ELF-1 (cell line): ENCODE measurements at places on chromosomes 16 and 17.

DNA sequence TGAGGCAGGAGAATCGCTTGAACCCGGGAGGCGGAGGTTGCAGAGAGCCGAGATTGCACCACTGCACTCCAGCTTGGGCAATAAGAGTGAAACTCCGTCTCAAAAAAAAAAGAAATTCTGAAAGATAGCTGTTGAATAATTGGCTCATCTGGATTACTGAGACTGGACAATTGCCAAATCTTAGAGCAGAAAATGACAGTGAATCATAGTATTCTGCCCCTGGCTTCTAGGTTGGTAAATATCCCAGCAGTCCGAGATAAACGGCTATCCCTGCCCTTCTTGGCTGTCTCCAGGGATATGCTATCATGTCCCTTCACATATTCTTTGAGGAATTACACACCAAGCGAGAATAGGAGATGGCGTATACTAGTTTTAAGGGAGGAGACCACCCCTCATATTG is 35.5 kb upstream of the METTL16 start:
- no peak for DNase-seq

DNA sequence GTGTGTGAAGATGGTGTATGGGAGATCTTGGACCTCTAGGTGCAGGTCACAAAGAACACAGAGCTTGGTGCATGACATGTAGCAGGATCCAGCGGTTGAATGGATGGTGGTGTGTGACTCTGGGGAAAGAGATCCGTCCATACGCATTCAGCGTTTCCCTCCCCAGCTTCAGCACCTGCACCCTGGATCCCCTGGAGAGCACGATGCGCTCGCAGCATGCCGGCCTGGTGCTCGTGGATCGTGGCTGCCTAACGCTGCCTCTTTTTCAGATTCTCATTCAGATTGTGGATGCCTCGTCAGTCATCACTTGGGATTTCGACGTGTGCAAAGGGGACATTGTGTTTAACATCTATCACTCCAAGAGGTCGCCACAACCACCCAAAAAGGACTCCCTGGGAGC is 70.9 kb downstream of the SEC14L1 start:
- DNase-seq = no peak

DNA sequence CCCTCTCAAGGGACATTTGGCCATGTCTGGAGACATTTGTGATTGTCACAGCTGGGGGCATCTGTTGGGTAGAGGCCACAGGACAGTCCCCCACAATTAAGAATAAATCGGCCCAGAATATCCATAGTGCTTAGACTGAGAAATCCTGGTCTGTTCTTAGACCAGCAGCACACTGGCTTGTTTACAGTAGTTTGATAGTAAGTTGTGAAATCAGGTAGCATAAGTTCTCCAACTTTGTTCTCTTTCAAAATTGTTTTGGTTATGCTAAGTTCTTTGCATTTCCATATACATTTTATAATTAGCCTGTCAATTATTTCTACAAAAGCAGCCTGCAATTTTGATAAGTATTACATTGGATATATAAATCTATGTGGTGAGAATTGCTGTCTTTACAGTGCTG is 6.8 kb downstream of the MGRN1 start:
- no peak for DNase-seq

GRCh38 chr16:65476448-65476955 is 354.6 kb upstream of the CDH11 start:
- DNase-seq = no peak

- no peak for DNase-seq
Observed at GRCh38 chr17:83029571-83029970, 49.8 kb upstream of the METRNL start.
